ENCODE measurements at places on chromosomes 6 and 20.

GRCh38 chr6:157756708-157757429 is 66.2 kb upstream of the SNX9 start:
- peak; percentile 68 for DNase-seq

GRCh38 chr20:58808271-58809046 is 42.2 kb downstream of the GNAS-AS1 start:
- DNase-seq = no peak

GRCh38 chr20:40294175-40294574 is 394.9 kb downstream of the MAFB start:
- no peak for DNase-seq

- no peak for DNase-seq
Measured at GRCh38 chr20:39756828-39757227, 794.7 kb downstream of the DHX35 start.

DNA sequence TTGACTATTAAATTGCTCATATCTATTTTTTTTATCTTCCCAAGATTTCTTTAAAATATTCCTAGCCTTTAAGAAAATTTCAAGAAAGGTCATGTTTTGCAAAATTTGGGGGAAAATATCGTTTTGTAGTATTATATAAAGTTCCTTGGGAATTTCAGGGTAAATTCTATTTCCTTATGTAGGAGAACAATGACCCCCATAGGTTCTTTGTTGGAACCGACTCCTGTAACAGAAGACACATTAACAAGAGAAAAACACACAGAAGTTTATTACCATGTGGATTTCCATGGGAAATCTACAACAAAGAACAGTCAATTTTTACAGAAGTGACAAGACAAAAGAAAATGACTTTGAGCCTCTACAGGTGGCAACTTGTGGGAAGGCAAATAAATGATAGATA is 68.1 kb downstream of the ADGB start:
- no peak for DNase-seq

DNA sequence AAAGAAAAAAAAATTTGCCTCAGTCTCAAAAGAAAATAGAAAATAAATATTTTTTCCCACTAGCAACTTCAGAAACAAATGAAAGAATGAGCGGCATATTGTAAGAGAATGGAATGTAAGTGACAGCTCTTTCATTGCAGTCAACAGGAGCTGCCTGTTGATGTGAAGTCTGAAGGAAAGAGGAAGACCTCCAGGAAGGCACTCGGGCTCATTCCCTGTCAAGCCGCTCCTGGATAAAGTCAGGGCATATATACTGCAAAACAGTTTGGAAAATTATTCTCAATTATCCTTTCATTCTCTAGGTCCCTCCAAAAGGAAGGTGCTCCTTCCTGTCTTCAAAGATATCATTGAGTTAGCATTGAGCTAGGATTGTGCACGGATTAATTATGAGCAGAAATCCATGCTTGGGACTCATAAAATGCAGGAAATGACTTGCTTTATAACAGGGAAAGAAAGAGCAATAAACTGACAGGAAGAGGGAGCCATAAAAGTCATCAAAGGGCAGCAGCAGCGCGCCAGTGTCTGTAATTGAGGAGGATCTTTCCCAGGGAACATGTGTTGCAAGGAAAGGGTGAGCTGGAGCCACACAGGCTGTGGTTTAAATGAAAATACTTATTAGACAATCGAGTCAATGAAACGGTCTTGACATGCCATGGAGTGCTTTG is 218.2 kb downstream of the C6orf118 start:
- no peak for DNase-seq

DNA sequence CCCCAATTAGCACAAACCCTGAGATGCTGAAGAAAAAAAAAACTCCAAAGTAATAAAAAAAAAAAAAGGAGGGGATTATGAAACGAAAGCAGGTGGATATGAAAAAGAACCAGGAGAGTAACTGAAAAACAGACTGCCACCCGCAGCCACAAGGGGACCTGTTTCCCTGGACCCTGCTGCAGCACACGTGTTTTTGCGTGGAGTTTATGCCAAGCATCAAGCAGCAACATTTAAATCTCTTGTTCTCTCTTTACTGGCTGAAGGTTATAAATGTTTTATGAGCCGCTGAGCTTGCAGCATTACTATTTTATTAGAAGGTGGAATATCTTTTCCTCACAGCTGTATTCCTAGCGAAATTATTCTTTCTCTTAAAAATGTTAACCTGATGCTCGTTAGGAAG is 131.6 kb upstream of the OLIG3 start:
- no peak for DNase-seq

DNA sequence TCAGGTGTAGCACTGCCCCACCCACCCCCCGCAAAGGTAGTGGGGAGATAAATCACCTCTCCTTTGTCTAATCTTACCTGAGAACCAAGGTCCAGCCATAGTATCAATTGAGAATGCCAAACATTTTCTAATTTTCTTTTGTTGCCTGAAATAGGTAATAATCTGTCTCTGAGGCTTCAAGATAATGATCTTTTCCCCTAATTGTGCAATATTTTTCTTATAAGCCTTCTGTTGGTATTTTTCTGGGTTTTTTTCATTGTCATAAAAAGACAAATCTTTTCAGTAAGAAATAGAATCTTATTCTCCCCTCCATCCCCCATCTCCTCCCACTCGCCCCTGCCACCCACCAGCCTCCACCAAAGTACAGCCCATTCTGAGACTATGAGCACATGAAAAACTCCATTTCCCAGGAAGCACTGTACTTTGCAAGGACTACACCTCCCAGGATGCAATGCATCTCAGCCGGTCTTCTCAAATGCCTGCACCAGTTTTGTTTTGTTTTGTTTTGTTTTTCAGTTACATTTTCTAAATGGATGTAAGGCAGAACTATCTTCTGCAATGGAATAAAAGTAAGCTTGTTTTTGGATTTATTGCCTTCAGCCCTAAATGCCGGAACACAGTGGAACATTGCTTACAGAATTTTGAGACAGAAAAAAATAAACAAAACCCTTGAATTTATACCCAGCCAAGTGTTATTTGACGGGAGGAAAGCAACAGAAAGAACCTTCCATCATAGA is 268.0 kb downstream of the TFAP2A start:
- peak; percentile 14 for DNase-seq

DNA sequence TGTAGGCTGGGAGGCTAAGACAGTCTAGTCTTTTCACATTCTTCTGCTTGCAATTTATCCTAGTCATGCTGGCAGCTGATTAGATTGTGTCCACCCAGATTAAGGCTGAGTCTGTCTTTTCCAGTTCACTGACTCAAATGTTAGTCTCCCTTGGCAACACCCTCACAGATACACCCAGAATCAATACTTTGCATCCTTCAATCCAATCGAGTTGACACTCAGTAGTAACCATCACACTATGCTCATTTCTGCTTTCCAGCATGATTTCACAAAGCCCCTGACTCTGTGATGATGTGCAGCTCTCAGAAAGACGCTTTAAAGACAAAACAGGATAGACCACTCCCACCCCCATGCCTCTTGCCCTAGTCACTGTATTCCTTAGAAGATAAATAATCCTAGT is 693.0 kb downstream of the HTR1B start:
- no peak for DNase-seq

GRCh38 chr6:137095651-137096238 is 51.0 kb upstream of the IL20RA start:
- no peak for DNase-seq

GRCh38 chr6:120764312-120764711 is 570.0 kb downstream of the TBC1D32 start:
- no peak for DNase-seq

DNA sequence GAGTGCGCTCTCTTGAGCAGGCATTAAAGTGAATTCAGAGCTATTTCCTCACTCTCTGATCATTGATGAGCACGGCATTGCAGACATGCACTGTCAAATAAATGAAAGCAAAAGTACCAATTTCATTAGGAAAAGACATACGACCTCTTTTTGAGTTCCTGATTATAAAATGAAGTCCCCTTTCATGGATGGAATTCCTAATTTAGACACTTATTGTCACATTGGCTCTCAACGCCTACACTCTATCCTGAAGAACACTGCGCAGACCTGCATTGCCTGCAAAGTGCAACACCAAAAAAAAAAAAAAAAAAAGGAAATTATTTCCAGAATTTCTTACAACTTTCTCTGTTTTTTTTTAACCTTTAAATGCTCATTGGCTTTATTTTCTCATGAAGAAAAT is 1.6 kb downstream of the ADGRB3 start:
- DNase-seq = peak; percentile 8

- DNase-seq = no peak
Measured at GRCh38 chr6:15735567-15736265, 72.9 kb upstream of the DTNBP1 start.

DNA sequence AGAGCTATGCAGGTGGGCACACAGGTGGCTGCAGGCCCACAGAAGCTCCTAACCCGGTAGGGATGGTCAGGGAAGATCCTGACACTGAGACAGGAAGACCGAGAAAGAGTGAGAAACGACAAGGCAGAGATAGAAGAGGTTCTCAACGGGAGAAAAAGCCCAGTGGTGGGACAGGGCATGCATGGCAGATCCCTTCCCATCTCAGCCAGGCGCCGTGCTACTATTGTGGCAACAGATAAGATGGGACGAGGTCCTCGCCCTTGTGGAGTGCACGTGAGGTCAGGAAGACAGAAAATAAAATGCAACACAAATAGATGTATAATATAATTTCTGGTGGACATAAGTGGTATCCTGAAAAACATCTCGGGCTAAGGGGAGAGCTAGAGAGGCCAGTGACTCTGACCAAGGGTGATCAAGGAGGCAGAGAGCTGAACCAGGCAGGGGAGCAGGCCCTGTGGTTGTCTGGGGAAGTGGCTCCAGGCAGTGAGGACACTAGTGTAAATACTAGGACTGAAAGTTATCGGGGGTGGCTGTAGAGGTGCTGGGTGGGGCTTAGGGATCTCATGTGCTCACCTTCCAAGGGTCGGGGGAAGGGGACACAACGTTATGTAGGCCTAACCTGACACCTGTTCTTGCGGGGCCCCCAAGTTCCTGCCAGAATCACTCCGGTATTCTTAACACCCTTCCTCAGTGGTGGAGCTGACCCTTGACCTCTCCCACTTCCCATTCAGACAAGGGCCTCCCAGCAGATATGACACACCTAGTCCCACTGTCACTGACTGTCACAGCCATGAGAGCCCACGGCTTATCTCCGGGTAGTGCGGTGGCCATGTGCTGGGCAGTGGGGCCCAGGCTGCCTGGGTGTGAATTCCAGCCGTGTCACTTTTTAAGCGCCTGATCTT is 1.0 kb downstream of the SRXN1 start:
- DNase-seq = no peak

GRCh38 chr6:40152701-40153436 is 218.6 kb upstream of the MOCS1 start:
- no peak for DNase-seq

DNA sequence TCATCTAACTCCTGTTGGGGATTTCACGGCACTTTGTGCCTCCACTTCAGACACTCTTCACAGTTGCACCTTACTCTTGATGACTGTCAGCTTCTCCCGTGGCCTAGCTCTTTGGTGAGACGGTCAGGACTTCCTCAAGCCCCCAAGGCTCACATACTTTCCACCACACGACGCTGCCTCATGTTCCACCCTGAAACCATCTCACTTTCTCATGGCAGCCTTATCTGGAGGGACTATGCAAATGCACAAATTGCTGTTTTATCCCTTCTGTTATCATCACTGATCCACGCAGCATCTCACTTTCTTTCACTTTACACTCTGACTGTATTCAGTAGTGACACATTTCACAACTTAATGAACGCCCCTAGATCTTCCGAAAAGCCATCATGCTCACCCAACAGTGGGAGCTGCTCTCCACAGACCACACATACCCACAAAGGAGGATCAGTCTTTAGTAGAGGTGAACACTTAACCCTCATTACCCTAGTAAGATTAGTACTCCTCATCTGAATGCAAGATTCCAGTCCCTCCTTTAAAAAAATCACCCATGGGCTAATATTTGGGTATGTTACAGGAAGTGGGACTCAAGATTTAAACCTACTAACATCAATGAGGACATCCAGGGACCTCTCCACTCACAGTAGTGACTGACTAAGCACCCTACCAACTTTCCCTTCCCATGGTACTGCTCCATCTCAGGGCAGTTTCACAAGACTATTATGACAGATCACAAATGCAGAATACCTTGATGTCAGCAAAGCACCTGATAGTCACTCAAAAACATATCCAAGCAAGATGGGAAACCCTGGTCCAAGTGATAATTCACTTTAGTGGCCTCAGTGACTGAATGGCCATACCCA is 35.4 kb downstream of the FYN start:
- DNase-seq = no peak

DNA sequence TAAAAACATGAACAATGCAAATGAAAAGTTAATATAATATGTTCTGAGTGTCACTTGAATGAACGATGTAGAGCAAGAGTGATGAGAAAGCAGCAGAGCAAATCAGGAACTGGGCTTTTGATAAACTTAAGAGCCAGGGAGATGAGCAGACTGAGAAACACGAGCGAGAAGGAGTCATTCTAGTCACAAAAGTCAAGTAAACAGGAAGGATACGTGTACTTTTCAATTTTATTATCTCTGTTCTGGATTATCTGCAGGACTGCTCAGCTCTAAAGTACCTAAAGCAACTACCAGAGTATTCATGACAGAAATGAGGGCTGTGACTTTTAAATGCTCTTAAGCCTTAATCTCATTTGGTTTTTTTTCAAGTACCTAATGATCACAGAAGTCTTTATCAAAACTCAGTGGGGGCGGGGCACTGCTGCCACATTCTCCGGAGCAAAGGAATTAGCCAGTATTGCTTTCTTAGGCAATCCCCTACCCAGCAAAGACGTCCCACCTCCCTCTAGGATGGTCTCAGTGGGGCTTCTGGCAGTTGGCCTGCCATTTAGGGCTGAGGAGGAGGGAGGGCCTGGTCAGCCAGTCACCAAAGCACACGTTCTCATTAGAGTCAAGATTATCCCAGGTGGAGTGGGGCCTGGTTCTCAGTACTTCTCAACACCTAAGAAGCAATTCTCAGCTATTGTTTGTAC is 8.6 kb downstream of the MAN1A1 start:
- no peak for DNase-seq

- DNase-seq = no peak
Measured at GRCh38 chr20:33131949-33132473, 35.9 kb upstream of the BPIFA2 start.

DNA sequence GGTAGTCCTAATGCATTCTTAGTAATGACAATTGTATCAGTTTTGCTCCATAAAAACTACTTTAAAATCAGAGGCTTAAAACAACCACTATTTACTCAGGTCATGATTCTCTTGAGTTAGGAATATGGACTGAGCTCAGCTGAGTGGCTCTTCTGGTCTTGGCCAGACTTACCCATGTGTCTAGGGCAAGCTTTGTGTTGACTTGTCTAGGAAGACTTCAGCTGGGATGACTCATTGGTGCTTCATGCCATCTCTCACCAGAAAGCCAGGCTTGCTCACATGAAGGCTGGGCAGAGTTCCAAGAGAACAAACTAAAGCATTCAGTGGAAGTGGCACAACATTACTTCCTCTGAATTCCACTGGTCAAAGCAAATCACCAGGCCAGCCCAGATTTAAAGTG is 155.3 kb downstream of the DHX35 start:
- peak; percentile 46 for DNase-seq

DNA sequence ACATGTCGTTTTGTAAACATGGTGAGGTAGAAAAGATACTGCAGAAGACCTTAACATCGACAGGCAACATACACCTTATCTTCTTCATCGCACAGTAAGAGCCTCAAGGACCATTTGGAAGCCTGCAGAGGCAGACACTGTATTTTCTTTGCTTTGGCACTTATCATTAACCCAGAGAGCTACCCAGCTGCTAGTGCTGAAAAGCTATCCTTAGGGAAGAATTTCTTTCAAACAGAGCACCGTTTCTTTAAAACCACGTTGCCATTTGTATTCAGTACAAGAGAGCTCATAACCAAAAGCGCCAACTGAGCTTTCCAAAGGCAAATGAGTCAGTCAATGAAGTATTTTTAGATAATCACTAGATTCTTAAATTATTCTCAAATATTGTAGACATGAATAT is 306.6 kb downstream of the EPM2A start:
- no peak for DNase-seq

GRCh38 chr6:139508576-139508975 is 134.1 kb upstream of the CITED2 start:
- DNase-seq = no peak
